Stimulated activated CD4-positive, alpha-beta T cell treated with anti-CD3 and anti-CD28 coated beads, Interleukin-2, amount 100 ng/mL, for 48 hours (primary cell): ENCODE measurements at places on chromosomes 1 and 21.
A peak's percentile ranks its signal among the peaks of the same experiment; 100 is the strongest.

DNA sequence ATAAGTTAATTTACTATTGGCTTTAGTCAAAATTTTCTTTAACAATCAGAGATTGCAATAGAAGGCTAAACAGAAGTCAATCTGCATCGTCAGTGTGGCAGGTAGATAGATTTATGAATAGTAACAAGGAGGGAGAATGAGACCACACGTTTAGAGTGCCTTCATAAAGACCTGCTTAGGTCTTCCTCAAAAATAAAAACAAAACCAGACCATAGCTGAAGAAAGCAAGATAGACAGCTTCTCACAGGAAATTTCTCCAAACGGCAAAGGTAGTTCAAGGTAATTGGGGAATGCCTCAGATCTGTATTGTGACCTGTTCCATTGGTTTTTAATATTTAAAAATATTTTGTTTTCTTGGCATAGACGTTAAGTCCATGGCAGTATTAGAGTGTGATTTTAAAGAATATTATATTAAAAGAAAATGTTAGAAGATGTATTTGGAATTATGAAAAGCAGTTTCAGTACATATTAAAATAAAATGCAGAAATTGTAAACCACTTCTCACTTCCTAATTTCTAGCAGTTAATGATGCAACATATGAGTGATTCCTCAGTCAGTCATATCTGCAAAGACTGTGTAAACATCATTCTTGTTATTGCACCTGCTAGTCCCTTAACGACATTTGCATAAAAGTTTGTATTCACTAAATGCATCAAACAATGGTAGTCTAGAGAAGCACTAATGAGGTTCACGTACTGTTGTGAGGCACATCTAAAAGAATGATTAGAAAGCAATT, 278.0 kb downstream of the HLX start:
- no peak for DNase-seq

GRCh38 chr21:30760776-30761175, 5.5 kb upstream of the KRTAP21-1 start:
- DNase-seq, result no peak

GRCh38 chr1:25185409-25186160, 46.7 kb downstream of the SYF2 start:
- no peak for DNase-seq

DNA sequence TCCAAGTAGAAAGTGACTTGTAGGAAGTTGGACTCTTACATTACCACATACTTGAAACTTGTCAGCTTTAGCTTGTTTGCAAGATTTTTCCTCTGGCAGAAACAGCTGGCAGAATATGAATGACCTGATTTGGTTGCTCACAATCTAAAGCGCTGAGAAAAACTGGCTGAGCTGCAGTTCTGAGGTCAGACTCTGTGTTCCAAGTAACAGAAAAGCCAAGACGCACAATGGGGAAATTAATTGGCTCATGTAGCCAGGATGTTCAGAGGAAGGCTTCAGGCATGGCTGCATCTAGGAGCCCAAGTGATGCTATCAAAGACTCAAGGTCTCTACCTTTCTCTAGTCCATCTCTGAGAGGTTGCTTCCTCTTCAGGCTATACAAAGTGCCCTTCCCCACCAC, 27.0 kb downstream of the ALPL start:
- no peak for DNase-seq

GRCh38 chr1:40980068-40980452, 564 bp downstream of the CTPS1 start:
- peak; percentile 31 for DNase-seq

GRCh38 chr1:206049919-206050600, 2.9 kb upstream of the RHEX start:
- DNase-seq, result no peak

- no peak for DNase-seq
Measured at GRCh38 chr21:35984654-35985361, 75.5 kb downstream of the SETD4 start.

GRCh38 chr1:207318072-207318619, 3.3 kb upstream of the CD55 start:
- DNase-seq, result no peak

DNA sequence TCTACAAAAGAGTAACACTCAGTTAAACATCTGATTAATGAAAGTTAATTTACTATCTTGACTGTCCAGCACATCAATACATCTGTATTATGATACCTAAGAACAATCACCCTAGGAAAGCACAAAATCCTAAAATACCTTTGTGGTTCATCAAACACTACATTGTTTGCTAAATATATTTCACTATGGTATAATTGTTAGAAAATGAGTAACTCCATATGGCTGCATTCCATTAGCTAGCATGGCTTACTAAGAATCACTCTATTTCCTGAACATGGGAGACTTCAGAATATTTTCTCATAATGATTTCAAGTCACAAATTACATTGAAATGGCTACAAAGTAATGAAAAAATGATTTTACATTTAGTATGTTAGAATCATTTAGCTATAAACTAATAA, 12.5 kb downstream of the TRMT1L start:
- DNase-seq, result no peak

GRCh38 chr1:181308098-181308497, 175.2 kb upstream of the CACNA1E start:
- no peak for DNase-seq

- no peak for DNase-seq
Measured at GRCh38 chr1:17736625-17737024, 18.5 kb upstream of the ACTL8 start.

DNA sequence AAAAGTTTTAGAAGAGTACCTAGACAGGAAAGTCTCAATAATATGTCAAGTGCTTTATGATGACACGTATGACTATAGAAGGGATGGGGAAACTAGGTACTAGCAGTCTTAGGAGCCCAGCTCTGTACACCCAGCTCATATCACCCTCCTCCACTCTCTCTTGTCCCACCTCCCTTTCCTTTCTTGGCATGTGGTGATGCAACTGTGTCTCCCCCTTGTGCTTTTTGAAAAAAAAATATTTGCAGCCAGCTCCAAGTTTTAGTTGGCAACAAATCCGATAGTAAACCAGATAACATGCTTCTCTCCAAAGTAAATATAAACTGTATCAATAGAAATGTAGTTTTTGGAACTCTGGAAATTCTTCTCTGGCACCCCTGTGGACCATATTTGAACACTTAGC, 280.7 kb downstream of the PDE4B start:
- DNase-seq, result no peak

GRCh38 chr21:15732290-15732995, 2.7 kb downstream of the USP25 start:
- DNase-seq, result no peak

DNA sequence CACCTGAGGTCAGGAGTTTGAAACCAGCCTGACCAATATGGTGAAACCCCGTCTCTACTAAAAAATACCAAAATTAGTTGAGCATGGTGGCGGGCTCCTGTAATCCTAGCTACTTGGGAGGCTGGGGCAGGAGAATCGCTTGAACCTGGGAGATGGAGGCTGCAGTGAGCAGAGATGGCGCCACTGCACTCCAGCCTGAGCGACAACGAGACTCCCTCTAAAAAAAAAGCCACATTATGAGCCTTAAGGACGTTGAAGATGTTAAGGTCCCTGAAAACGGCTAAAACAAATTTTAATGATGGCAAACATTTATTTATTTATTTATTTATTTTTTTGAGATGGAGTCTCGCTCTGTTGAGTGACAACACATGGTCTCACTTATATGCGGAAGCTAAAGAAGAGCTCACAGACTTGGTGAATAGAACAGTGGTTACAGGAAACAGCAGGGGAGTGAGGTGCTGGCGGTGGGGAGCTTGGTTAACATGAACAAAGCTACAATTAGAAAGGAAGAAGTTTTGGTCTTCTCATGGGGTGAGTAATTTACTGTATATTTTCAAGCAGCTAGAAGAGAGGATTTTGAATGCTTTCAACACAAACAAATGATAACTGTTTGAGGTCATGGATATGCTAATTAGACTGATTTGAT, 47.1 kb downstream of the TCP10L start:
- no peak for DNase-seq

DNA sequence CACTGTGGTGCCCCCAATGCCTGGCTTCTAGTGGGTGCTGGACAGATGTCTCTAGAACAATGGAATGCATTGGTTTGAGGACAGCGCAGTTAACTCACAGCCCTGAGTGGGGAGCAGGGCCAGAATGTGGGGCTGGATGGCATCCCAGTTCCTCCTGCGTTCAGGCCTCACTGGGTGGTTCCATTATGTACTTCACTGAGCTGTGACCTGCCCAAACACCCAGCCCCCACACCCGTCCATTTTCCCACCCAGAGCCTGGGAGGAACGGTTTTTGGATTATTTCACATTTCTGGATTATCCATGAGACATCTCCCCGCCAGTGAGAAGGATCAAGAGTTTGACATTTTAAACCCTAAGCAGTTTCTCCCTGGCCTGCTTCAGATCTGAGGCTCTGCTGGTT, 55.3 kb upstream of the WASF2 start:
- DNase-seq, result no peak

DNA sequence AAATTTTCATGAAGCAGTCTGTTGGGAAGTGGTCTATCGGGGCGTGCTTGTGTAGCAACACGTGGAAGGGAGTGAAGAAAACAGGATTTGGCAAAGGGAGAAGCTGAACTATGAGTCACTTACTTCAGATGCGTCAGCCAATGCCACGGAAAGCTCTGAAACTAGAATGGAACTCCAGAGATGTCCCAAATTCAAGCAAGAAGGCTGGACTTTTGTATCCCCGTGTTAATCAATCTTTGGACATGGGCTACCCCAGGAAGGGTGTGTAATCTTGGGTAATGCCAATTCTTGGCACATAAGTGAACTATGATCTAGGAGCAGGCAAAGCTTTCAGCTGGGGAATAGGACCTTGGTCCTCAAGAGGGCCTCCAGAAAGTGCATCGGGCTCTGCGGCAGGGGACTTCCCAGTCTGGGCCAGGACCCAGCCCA, 102.6 kb downstream of the ADSS2 start:
- no peak for DNase-seq

DNA sequence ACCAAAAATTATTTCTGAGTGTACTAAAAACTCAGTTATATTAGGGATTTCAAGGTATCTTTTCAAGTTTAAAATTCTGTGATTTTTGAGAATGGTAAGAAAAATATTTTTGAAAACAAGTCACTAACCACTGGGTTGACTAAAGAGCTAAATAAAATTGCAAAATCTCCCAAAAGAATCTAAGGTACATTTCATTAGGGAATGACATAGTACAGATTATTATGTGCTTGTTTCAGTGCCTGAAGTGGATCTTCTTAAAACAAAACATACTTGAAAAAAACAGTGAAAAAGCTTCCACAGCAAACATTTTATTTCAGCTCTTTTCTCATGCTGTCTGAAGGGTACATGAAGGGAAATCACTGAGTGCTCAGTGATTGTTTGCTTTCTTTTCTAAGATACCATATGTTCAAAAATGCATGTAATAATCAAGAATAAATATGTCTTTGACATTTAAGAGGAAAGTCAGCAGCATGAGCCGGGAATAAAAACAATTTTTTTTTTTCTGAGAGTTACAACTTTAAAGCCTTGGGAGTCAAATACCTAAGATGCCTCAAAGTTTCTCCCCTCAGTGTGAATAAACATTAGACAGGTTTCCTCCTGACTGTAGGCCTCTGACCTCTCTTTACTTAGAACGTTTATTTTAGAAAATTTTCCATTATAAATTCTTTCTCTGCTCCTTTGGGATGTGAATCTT, 200.7 kb downstream of the KCNT2 start:
- no peak for DNase-seq

- DNase-seq, result no peak
Measured at GRCh38 chr1:185670187-185670627, 64.0 kb upstream of the HMCN1 start.

DNA sequence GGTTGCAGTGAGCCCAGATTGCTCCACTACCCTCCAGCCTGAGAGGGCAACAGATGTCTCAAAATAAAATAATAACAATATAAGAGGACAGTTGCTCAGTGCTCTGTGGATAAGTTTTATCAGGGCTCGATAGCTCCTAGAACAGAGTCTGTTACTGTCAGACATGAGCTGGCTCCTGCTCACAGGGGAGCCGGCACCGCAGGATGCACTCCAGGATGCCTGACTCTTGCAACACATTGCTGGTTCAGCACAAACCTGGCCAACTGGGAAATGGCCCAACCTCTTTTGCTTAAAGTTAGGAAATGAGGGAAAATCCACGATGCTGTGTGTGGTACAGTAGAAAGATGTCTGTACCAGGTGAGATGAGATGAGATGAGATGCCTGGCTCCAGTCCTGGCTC, 5.8 kb upstream of the CTSE start:
- no peak for DNase-seq

DNA sequence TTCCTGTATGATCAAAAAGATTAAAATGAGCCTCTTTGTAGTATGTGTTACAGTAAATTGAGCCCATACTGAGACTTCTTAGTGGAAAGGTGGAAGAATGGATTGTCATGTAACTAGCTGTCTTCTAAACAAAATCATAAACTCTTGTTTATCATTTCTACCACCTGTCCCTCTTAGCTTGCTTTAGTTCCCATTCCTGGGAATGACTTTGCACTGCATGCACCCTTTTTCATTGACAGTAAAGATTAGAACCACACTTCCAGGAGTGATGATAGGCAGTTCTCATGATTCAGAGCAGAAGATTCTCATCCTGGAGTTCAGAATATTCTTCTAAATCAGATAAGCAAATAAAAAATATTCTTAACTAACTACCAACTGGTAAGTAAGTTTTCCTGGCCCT, 28.0 kb downstream of the DENND2D start:
- DNase-seq, result no peak

GRCh38 chr1:235291599-235292091, 36.3 kb downstream of the ARID4B start:
- no peak for DNase-seq

DNA sequence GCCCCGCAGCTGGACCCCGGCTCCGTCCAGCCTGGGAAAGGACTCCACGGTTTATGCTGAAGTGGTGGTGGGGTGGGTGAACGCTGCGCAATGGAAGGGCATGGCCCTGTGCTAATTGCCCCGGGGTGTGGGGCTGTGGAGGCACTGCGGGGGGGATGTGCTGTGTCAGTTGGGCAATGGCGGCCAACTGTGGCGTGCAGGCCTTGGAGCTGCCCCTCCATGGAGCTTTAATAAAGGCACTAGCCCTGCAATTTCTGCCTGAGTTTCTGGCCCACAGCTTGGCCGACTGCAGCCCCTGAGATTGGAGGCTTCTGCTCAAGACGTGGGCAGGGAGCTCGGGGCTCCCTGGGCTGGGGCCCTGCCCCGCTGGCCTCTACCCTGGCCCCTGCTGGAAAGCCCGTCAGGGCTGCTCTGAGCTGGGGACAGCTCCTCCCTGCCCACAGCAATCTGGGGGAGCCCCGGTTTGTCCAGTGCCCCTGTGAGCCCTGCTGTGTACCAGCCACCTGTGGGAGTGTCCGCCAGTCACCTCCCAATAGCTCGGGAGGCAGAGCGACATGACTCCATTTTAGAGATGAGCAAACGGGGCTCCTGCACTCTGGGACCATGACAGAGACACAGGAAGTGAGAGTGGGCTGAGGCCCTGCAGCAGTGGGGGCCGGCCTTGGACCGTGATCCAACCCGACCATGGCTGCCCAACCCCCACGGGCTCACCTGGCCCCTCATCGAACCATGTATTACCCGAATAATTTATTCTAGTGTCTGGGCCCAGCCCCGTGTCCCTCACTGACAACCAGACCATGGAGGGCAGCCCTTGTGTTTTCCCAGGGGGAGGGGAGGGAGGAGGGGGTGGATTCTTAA, 8.7 kb upstream of the TNFRSF14 start:
- peak; percentile 55 for DNase-seq
